ENCODE measurements at places on chromosomes 2 and 18.

GRCh38 chr2:128625963-128626759, 307.5 kb upstream of the HS6ST1 start:
- no peak for DNase-seq

GRCh38 chr2:202072737-202073401, at the start of gene KIAA2012:
Gene KIAA2012 (plus strand): TSS chr2:202073255. CDS start chr2:202073628, 373 bp downstream.
- DNase-seq = no peak

- no peak for DNase-seq
These were observed 649.1 kb downstream of the NYAP2 start for GRCh38 chr2:226048611-226049010.

DNA sequence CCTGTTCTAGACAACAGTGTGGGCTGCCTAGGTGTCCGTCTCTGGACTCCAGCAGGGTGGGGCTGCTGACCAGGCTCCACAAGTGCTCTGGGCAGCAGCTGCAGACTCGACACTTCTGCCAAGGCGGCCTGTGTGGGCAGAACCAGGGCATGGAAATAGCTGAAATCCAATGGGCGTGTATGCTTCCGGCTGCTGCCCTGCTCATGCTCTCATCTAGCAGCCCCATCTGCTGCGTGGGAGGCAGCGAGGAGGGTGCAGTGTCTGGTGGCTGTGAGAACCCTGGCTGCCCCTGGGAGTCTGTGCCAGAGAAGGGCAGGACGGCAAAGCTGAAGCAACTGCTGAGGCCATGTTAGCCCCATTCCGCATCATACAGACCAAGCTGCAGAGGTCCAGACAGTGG, 174.9 kb downstream of the SOX11 start:
- no peak for DNase-seq

GRCh38 chr18:3572761-3573160, 122.8 kb downstream of the TGIF1 start:
- no peak for DNase-seq

DNA sequence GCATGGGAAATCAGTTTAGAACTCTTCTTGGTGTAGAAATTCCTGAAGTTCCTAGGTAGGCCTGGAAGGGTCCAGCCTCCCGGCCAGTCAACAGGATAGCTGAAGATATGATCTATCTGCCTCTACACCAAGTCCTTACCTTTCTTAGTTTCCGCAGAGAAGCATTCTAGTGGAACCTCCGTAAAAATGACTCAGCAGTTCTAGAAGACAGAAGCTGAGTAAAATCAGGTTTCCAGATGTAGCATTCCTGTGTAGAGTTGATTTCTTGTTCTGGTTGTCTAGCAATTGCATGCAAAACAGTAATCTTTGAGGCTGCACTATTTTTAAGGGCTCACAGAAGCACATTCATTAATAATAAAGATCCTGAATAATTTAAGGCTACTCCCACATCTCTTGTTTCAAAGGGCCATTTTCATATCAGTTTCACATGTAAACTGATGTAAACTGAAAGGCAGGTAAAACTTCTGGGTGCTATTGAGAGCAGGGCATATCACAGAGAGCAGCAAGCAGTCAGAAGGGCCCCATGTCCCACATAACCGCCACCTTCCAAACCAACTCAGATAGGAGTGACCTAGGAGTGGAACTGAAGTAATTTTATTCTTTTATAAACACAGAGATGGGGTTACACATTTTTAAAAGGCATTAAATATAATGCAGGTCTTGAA, 3.2 kb upstream of the DYTN start:
- no peak for DNase-seq

DNA sequence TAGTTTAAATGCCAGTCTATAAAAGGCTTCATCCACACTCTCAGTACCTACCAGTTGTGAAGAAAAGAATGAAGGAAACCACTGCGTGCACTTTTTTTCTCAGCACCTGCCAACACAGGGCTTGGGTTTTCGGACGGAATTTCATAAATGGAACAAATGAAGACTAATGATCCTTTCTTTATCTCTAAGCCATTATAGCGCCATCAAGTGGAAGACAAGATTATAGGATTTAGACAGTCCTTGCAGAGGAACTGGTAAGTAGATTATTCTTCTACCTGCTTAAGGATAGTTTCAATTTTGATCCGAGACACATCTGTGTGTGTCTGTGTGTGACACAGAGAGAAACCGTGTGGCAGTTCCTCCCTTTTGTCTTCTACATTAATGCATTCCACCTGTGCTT, 245.6 kb downstream of the NRXN1 start:
- DNase-seq = no peak

- no peak for DNase-seq
These were observed 19.6 kb downstream of the MTERF4 start for GRCh38 chr2:241082341-241083090.

DNA sequence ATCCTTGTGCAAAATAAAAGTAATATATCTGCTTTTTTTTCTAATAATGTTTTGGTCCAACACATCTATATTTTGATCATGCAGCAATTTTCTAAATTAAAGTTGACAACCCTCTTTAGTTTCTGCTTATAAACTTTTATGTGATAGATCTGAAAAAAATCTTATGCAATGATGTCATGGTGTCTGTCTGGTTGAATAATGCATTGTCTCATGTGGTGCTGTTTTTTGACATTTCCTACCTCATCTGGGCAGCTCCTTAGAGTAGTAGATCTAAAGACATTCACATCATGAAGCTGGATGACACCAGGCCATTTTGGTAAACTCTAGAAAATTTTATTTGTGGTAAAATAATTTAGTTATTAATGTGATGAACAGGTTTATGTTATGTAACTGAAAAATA, 106.8 kb upstream of the FN1 start:
- DNase-seq = no peak

GRCh38 chr2:105894327-105894944, 149.7 kb downstream of the NCK2 start:
- DNase-seq = no peak

DNA sequence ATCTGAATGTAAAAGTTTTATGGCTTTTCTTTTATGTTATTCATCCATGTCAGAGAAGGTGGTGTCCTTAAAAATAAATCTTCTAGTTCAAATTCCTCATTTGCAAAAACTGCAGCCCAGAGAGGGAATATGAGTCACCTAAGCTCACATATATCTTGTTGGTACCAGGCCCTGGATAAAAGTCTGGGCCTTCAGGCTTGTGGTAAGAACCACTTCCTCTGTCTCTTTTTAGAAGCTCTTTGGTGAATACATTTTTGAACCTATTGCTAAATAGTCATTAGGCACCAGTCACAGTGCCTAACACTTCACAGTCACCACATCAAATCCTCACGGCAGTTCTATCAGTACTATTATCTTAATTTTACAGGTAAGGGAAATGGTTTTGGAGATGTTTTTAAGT, 199.2 kb downstream of the KCNS3 start:
- DNase-seq = no peak

DNA sequence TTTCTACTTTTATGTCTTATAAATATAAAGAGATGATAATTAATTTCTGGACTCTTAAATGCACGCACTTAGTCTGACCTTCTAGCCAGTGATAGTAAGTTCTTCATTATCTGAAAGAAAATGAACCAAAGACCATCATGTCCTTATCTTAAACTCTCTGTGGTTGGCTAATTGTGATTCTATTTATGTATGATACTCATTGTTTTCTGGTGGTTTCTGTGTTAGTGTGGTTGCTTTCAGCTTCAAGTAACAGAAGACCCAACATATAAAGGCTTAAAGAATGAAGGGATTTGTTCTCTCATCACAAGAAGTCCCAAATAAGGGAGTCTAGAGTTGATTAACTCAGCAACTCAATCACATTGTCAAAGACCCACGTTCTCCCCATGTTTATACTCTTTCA, 225.2 kb upstream of the TANK start:
- DNase-seq = no peak

DNA sequence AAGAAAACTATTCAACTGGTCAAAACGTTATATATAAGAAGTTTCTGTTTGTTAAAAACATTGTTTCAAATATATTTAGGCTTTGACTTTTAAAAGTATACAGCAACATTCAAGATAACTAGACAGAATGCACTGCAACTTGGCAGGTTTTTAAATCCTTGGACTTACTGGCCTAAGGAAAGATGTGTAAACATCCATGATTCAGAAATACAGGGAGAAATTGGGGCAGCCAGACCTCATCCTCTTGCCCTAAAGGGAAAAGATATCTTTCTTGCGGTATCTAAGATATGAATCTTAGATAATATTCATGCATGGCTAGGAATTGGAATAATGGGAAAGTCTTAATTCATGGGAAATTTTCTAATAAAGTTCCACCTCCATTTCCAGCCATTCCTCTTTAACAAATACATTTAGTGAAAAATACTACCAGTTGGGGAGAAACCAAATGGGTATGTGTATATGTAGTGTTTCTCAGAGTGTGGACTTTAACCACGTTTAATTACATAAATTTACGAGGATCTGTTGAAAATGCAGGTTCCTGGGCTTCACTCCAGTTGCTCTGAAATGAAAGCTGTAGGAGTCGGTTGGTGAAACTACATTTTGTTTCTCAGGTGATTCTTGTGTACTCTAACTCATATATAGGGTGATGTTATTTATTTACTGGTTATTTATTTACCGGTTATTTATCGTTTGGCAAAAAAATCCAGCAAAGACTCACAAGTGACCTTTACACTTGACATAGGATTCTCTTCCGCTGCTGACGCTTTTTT, 587 bp upstream of the TANK start:
- no peak for DNase-seq

DNA sequence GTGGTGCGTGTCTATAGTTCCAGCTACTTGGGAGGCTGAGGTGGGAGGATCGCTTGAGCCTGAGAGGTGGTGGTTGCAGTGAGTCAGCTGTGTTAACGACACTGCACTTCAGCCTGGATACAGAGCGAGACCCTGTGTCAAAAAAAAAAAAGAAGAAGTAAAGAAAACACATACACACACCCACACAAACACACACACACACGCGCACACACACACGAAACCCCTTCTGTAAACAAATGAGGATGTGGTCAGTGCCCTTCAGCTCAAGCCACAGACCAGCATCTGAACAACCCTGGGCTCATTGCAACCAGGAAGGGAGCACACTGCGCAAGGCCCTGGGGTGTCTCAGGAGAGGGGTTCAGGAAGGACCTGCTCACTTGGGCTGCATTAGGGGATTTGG, 47.9 kb upstream of the KCNF1 start:
- DNase-seq = peak; percentile 44

- no peak for DNase-seq
These were observed 558.9 kb upstream of the PKDCC start for GRCh38 chr2:41488888-41489287.

DNA sequence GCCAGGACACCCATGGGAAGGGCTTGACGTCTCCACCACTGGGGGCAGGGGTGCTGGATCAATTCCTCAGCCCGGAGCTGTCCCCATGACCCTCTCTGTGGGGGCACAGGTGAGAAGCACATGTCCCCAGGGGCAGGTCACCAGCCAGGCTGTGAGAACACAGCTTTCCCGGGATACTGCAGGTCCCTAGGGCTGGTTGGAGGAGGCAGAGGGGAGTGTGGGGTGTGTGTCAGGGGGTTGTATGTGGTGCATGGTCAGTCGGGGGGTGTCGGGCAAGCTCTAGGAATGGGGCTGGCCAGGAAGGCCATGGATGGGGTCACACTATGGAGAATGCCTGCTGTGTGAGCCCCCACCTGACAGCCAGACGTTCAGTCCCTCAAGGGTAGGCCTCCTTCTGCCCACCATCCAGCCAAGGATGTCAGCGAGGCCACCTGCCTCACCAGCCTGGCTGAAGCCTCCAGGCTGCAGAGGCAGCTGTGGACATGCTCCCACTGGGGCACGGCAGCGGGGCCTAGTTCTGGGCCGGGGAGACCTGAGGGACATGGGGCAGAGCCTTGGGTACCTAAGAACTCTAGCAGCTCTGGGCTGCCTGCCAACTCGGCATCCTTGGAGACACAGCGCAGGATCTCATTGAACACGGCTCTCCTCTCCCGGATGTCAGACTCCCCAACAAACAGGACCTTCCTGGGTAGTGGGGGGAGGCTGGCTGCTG, 10.3 kb downstream of the HS1BP3 start:
- DNase-seq = no peak

Data from CD4-positive, alpha-beta T cell (primary cell).